ENCODE measurements at places on chromosomes 11 and 22.

DNA sequence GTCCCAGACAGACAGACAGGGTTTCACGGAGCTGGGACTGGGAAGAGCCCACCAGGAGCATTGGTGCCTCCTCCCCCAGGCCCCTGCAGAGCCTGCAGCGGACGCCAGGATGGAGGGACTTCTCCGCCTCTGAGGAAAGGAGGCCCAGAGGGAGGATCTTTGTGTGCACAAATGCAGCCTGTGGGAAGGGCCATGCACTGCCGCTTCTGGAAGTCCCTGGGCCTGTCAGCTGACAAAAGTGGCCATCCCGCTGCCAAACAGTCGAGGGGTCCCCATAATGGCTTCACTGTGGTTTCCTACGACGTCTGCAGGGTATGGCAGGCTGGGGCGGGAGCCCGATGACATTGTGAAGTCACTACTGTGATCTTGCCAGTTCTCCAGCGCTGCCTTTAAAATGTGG lies 73.8 kb downstream of the TP53I11 start:
- no peak overlapping the region for H3K4me3 ChIP-seq
- H3K4me1 ChIP-seq: no peaks in the 10 kb centered on the region
- H3K27me3 ChIP-seq: no peaks in the 10 kb centered on the region
- H3K36me3 ChIP-seq: no peaks in the 10 kb centered on the region

- H3K27ac ChIP-seq: no peak overlapping the region
- H3K27me3 ChIP-seq: no peaks in the 10 kb centered on the region
- no peaks in the 10 kb centered on the region for H3K36me3 ChIP-seq
Measured at GRCh38 chr22:36215981-36216380, 14.4 kb upstream of the APOL4 start.

DNA sequence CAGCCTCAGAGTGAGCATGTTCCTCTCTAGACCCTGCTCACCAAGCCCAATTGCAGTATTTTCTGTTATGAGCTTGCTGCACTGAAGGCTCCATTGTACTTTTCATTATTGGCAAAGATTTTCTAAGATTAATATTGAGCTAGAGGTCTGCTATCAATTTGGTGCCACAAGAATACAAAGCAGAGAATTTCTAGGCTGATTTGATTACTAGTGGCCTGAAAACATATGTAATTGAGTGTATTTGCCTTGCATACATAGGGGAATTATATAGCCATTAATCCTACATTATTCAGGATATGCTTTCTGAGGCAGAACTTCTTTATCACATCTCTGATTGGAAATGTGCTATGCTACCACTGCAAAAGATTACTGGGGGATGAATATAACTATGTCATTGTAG lies 322.9 kb upstream of the ZC3H12C start:
- H3K27ac ChIP-seq: no peak overlapping the region
- H3K4me1 ChIP-seq: no peaks in the 10 kb centered on the region
- no peak for DNase-seq
- H3K4me3 ChIP-seq: no peak overlapping the region
- no peaks in the 10 kb centered on the region for H3K27me3 ChIP-seq

DNA sequence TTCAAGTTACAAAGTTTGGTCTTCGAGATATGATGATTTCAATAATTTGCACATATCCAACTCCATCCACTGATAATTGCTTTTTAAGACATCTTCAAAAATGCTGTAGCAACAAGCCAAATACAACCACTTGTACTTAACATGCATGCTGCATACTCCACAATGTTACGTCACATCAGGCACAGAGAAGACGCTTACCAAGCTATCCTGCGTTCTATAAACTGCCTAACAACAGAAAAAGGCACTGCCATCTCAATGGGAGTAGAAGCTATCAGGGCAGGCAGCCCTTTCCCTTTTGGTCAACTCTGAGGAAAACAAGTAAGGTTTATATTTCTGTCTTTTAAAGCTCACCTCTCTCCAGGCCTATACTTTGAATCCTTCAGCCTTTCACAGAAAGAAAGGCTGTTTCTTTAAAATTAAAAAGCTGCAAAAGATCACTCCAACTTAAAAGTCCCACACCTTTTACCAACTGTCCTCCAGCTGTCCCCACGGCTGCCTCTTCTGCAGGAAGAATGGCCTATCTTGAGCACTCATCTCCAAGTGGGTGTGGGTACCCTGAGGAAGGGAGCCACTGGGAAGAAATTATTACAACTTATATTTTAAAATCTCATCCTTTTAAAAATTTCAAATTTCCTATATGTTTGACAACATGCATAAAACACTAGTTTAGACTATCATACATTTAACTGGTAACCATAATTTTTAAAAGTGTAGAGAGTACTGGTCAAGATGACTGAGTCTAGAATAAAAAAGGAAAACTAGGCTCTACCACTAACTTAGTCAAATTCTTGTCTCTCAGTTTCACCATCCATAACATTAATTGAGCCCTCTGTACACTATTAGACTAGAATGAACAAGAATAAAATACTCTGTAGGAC lies 14.5 kb downstream of the PHF21A start:
- H3K27me3 ChIP-seq: no peaks in the 10 kb centered on the region
- H3K36me3 ChIP-seq: no peaks in the 10 kb centered on the region
- H3K4me3 ChIP-seq: no peak overlapping the region
- no peaks in the 10 kb centered on the region for H3K4me1 ChIP-seq
- no peak overlapping the region for H3K27ac ChIP-seq

DNA sequence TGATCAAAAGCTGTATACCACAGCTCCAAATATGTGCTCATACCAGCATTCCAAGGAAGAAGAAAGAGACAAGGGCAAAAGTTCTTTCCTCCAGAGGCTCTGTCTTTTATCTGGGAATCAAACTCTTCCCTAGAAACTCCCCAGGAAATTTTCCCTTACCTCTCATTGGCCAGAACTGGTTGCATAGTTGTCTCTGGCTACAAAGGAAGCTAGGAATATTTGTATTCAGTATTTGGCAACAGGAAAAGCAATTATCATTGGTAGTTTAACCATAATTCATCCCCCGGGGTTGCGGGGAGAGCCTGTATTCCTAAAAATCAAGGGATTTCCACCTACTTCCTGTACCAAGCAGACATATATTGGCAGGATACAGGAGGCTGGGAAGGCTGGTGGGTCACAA lies 10.5 kb upstream of the ZFTA start:
- no peak for DNase-seq
- H3K36me3 ChIP-seq: no peaks in the 10 kb centered on the region
- no peaks in the 10 kb centered on the region for H3K27me3 ChIP-seq
- H3K4me1 ChIP-seq: no peaks in the 10 kb centered on the region

GRCh38 chr11:117200813-117201657 lies 1.9 kb downstream of the TAGLN start:
- no peak for DNase-seq
- H3K4me3 ChIP-seq: peak overlapping the region; percentile 12
- no peaks in the 10 kb centered on the region for H3K27me3 ChIP-seq
- no peaks in the 10 kb centered on the region for H3K4me1 ChIP-seq

GRCh38 chr22:41931701-41932269 lies 5.2 kb upstream of the TNFRSF13C start:
- no peak overlapping the region for H3K27ac ChIP-seq
- no peaks in the 10 kb centered on the region for H3K27me3 ChIP-seq
- H3K4me3 ChIP-seq: no peak overlapping the region

DNA sequence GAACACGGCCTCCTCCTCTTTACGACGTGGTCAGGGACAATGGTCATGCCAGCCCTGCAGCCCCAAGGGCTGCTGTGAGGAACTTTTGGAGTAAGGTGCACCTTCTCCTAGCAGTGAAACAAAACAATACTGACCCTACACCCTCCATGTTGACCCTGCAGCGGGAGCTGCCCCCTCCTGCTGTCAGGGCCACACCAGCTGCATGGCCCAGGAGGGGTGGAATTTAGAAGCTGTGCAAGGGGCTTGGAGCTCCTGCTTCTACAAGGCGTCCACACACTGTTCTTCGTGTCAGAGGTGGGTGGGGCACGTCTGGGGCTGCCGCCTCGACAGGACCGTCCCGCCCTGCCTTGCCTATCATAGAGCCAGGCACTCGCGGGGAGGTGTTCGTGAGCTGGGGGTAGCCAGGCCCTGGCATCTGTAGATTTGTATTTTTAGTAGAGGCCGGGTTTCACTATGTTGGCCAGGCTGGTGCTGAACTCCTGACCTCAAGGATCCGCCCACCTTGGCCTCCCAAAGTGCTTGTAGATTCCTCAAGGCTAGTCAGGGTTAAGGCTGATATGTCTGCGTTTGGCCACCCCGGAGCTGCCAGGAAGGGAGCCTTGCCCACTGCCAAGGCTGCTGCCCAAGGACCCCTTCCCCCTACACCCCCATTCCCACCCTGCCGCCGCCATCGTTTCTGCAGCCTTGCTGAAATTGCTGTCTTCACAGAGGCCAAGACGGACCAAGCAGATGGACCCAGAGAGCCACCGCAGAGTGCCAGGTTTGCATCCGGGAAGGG lies 15.9 kb downstream of the INCENP start:
- no peaks in the 10 kb centered on the region for H3K4me1 ChIP-seq
- H3K4me3 ChIP-seq: no peak overlapping the region
- H3K36me3 ChIP-seq: peaks cover 12% of the 10 kb centered on the region
- DNase-seq: no peak

Measured in liver (tissue), 10 donors.